Activated CD4-positive, alpha-beta T cell treated with anti-CD3 and anti-CD28 coated beads, Interleukin-2, amount 10 ng/mL, durations not matched to agents 7 days and 5 days (primary cell): ENCODE measurements at places on chromosomes 7 and 10. TPM values are rescaled to one million over a fixed set of nuclear protein-coding genes. Genes with fewer than 3 reads are reported as not detected.

DNA sequence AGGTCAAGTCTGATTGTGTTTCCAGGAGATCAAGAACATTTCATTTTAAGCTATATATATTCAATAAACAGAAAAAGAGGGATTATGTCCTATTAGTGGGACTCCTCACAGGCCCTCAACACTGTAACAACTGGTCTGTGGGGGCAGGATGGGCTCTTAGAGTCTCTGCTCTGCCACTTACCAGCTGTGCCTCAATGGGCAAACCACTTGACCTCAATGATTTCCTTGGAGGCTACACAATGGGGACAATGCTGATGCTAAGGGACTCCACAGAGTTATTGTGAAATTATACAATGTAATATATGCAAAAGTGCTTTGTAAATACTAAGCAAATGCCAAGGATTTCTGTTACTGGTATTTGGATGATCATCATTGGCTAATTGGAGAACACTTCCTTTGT is 33.2 kb upstream of the MXI1 start:
- DNase-seq, result no peak
- H3K36me3 ChIP-seq, result no peaks in the 10 kb centered on the region
- no peak overlapping the region for H3K27ac ChIP-seq
- H3K4me3 ChIP-seq, result no peak overlapping the region

DNA sequence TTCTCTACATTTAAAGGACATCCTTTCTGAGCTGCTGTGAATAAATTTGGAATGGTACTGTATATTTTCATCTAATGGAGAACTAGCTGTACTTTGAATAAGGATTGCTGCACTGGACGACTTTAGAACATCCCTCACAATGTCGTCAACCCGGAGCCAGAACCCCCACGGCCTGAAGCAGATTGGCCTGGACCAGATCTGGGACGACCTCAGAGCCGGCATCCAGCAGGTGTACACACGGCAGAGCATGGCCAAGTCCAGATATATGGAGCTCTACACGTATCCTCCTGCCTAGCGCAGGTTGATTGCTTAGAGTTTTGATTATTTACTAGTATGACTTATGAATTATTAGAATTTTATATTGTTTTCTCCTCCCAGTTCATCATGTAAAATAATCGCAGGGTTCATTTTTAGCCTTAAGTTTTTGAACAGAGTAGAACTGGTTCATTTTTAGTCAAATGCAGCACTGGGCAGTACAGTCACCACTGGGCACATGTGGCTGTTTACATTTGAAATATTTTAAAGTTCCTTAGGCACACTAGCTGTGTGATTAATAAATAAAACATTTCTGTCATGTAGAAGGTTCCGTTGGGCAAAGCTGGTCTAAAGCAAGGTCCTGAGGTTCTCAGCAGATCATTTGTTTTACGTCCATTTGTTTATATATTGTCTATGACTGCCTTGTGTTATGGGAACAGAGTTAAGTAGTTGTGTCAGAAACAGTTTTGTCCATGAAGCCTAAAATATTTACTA is 31.5 kb downstream of the CUL1 start:
- no peaks in the 10 kb centered on the region for H3K27me3 ChIP-seq
- peaks cover 50% of the 10 kb centered on the region for H3K4me1 ChIP-seq
- H3K27ac ChIP-seq, result no peak overlapping the region
- peaks cover 35% of the 10 kb centered on the region for H3K36me3 ChIP-seq
- DNase-seq, result no peak

The TCERG1L gene
- not detected for total RNA-seq

DNA sequence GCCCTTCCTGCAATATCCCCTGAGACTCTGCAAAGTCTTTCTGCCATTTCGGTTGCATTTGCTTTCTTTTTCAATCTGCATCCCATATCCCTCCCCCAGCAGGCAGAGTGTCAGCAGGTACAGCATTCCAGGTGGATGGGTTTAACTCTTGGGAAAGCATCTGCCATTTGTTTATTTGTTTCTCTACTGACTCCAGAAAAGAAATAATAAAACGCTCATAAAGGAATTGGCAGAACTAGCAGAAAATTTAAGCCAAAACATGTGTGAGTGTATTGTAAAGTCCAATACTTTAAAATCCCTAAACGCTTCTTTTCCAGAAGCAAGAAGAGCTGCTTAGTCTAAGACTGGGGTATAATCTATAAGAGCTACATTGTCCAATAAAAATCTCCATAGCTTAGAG is 393.8 kb downstream of the TNS3 start:
- H3K36me3 ChIP-seq, result no peaks in the 10 kb centered on the region
- H3K4me1 ChIP-seq, result no peaks in the 10 kb centered on the region

The LAMB1 gene
- total RNA-seq, result not detected

The AMZ1 gene
- 0.05 TPM for total RNA-seq

DNA sequence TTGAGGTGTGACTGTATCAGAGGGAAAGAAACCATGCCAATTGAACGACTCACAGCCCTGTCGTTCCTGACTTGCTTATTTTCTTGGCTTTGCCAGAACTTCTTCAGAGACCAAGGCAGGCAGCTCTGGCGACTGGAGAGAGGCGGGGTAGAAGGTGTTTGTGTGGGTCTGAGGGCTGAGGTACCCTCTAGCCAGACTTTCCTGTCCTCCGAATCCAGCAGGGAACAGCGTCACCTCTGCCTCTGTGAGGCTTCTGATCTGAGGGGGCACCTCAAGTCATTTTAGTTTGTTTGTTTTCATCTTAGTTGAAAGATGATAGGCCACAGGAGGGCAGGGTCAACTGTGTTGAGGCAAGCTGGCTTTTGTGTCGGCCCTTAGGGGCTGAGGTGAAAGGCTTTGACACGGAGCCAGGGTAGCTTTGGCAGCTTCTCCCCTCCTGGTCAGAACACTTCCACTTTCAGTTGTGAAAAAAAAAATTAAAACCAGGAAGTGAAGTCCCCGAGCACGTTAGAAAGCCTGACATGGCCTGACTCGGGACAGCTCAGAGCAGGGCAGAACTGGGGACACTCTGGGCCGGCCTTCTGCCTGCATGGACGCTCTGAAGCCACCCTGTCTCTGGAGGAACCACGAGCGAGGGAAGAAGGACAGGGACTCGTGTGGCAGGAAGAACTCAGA is 1.9 kb downstream of the ACSL5 start:
- H3K4me1 ChIP-seq, result peaks cover 47% of the 10 kb centered on the region
- H3K4me3 ChIP-seq, result peak overlapping the region; percentile 98
- DNase-seq, result peak; percentile 58
- peaks cover 26% of the 10 kb centered on the region for H3K36me3 ChIP-seq

GRCh38 chr10:4450981-4451908 is 374.8 kb upstream of the AKR1E2 start:
- no peak for DNase-seq
- no peak overlapping the region for H3K27ac ChIP-seq
- H3K4me3 ChIP-seq, result no peak overlapping the region
- peaks cover 5% of the 10 kb centered on the region for H3K4me1 ChIP-seq
- H3K27me3 ChIP-seq, result peaks cover 13% of the 10 kb centered on the region

DNA sequence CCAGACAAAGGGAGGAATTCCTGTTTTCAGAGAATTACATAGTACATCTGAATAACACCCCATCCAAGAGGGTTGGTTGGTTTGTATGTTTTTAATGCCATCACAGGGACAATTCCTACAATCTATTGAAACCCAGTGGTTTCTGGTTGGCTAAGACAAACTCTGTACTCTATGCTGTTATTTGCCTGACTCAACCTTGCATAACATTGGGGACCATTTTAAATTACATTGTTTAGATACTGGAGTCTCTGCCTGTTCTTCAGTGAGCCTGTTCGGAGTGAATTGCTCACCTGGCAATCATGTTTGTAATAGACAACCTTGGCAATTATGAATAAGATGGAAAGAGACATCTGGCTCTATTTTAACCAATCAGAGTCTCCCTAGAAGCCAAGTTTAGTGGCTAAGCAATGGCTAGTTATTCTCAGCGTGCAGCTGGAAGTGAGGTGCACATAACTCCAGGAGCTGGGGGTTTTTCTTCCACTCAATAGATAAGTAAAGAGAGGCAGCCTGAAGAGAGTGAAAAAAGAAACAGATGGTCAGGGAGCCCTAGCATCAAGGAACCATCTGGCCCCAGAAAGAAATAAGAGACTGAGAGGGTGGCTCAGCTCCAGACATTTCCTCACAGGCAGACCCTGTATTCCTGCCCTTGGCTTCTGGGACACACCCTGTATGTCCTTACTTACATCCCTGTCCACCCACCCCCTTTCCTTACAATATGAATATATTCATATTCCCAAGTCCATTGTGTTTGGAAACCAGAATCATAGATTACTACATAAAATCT is 21.2 kb upstream of the SLC35G1 start:
- H3K36me3 ChIP-seq, result no peaks in the 10 kb centered on the region
- no peak for DNase-seq
- peaks cover 28% of the 10 kb centered on the region for H3K27me3 ChIP-seq
- H3K27ac ChIP-seq, result no peak overlapping the region
- H3K4me1 ChIP-seq, result no peaks in the 10 kb centered on the region
- no peak overlapping the region for H3K4me3 ChIP-seq

DNA sequence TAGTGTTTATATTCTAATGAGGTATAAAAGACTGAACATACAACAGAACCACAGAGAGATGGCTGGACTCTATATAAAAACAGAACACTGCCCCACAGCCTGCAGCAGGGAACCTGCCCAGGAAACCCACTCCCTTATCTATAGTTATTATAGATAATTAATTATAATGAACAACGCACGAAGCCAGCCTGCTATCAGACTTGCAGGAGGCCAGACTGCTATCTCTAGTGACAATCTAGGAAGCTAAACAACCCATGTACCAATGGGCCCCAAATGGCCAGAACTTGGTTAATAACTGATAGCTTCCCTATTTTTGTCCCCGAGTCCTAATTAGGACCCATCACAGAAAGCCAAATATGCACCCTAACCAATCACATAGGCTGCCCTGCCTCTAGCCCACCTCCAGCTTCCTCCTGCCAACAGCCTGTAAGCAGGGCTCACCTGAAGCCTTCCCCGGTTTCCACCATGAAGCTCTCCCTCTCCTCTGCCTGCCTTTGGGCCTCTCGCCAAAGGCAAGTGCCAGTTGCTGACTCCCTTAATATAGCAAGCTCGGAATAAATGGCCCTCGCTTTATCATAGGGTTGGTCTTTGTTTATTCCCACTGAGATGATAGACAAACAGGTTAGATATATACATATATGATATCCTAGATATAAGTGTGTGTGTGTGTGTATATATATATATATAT is 74.5 kb downstream of the SYPL1 start:
- H3K27ac ChIP-seq, result no peak overlapping the region
- H3K36me3 ChIP-seq, result no peaks in the 10 kb centered on the region
- DNase-seq, result no peak
- peaks cover 25% of the 10 kb centered on the region for H3K4me1 ChIP-seq

The CTAGE15 gene
- total RNA-seq, result 0.57 TPM

The NAT16 gene
- total RNA-seq, result not detected

The FAM25A gene
- total RNA-seq, result not detected

The VENTX gene
- not detected for total RNA-seq

GRCh38 chr7:67913604-67914003 is 917.0 kb downstream of the TYW1 start:
- H3K4me1 ChIP-seq, result peaks cover 4% of the 10 kb centered on the region
- no peaks in the 10 kb centered on the region for H3K27me3 ChIP-seq
- no peak overlapping the region for H3K4me3 ChIP-seq
- peaks cover 2% of the 10 kb centered on the region for H3K36me3 ChIP-seq
- H3K27ac ChIP-seq, result no peak overlapping the region
- DNase-seq, result no peak

The WEE2 gene
- total RNA-seq, result not detected

The CRHR2 gene
- total RNA-seq, result not detected

- no peaks in the 10 kb centered on the region for H3K4me1 ChIP-seq
- H3K27me3 ChIP-seq, result peaks cover 23% of the 10 kb centered on the region
- H3K4me3 ChIP-seq, result no peak overlapping the region
- H3K36me3 ChIP-seq, result no peaks in the 10 kb centered on the region
These were observed 35.4 kb upstream of the FAM180A start for GRCh38 chr7:135784013-135784412.

GRCh38 chr10:6843481-6843881 is 263.4 kb upstream of the PRKCQ start:
- H3K4me3 ChIP-seq, result no peak overlapping the region
- peaks cover 18% of the 10 kb centered on the region for H3K27me3 ChIP-seq
- DNase-seq, result no peak
- no peak overlapping the region for H3K27ac ChIP-seq
- H3K4me1 ChIP-seq, result no peaks in the 10 kb centered on the region
- H3K36me3 ChIP-seq, result no peaks in the 10 kb centered on the region

- DNase-seq, result no peak
- no peaks in the 10 kb centered on the region for H3K36me3 ChIP-seq
- H3K4me3 ChIP-seq, result no peak overlapping the region
- no peaks in the 10 kb centered on the region for H3K27me3 ChIP-seq
- no peaks in the 10 kb centered on the region for H3K4me1 ChIP-seq
These were observed 277.4 kb downstream of the AGMO start for GRCh38 chr7:15284396-15284795.

DNA sequence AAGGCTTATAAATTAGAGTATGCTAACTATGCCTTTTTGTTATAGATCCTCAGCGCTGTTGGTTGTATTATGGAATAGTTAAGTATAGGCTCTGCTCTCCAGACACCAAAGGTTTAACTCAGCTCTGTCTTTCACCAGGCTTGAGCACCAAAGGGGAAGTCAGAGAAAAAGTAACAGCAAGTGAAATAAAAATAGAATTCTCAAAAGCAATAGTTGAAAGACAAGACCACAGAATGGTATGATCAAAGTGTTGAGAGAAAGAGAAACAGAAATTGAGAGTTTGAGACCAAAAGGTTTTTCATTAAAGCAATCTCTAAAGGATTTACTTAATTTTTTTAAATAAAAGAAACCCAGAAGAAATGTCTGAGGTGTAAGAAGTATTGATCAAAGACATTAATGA is 529.8 kb upstream of the C7orf33 start:
- H3K4me3 ChIP-seq, result no peak overlapping the region
- no peaks in the 10 kb centered on the region for H3K36me3 ChIP-seq
- peaks cover 3% of the 10 kb centered on the region for H3K4me1 ChIP-seq
- no peak for DNase-seq
